ENCODE measurements at places on chromosomes 2 and 18.

GRCh38 chr18:32439802-32440201, 30.9 kb downstream of the GAREM1 start:
- DNase-seq = no peak

DNA sequence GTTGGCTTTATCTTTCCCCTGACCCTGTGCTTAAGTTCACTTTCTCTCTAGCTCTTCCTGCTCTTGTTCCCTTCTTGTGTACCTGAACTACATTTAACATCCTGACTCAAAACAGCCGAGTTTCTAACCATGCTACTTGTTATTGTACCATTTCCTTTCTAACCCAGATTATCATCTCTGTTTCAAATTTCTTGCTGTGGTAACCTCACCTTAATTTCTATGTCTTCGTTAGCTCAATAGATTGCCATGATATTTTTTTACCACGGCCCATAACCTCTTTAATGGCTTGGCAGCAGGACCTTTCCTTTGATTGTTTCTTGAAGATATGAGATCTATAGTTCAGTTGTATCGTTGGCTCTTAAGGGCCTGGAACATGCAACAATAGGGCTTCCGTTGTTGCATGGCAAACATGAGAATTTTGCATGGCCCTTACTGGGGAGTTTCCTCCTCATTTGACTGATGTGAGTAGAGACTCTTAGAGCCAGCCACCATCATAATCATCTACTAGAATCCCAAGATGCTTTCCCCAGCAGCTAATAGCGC, 11.1 kb downstream of the CFAP36 start:
- no peak for DNase-seq

DNA sequence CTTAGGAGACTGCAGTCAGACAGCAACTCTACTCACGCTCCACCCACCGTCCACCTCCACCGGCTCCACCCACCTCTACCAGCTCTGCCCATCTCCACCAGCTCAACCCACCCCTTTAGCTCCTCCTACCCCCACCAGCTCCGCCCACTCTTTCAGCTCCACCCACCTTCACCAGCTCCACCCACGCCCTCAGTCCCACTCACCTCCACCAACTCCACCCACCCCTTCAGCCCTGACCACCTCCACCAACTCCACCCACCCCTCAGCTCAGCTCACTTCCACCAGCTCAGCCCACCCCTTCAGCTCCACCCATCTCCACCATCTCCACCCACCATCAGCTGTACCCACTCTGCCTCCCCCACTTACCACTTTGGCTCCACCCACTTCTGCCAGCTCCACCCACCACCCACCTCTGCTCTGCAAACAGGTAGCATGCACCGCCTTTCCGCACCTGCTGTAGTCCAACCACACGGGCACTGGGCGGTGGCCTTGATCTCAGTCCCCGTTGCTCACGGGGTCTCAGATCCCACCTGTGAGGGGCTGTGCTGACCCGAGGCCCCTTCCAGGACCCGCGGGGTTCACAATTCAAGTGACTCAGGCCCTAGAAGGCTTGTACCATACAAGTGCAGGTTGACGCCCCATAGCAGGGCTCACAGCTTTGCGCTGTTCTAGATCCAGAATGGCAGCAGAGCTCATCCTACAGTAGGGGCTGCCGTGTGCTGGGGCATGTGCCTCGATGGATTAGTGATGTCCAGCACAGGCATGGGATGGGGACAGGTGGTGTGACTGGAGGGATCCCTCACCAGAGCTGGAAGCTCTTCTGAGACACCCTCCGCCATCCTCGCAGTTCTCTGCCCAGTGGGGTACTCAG, 77.2 kb upstream of the OTOS start:
- DNase-seq = no peak

DNA sequence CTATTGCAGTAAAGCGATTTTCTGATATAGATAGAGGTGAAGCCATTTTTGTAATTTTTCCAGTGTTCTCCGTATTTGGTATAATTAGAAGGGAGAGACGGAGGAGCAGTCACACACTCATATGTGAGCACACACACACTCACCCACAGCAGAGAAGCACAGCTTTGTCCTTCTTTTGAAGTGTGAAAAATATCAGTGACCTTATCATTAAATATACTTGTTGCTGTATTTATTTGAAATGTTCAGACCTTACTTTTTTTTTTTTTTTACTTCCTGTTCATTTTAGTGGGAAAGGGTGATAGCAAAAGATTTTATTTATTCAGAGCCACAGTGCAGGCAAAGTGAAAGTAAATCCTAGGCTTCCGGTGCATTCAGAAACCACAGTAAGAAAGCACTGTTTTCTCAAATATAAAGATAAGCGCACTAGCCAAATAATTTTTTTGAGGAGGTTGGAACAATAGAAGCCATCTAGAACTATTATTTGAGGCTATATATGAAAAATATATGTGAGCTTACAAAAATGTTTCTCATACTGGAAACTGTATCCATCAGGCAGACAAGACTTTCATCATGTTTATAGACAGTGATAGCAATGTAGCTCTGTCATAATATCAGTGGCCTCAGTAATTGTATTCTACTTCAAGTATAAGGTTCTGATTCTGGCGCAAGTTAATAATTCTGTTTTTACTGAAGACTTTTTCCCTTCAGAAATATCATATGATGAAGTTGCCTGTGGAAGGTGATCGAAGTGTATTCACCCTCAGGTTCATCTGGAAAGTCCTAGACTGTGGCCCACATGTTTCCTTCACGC, 37.2 kb downstream of the TSHZ1 start:
- no peak for DNase-seq

DNA sequence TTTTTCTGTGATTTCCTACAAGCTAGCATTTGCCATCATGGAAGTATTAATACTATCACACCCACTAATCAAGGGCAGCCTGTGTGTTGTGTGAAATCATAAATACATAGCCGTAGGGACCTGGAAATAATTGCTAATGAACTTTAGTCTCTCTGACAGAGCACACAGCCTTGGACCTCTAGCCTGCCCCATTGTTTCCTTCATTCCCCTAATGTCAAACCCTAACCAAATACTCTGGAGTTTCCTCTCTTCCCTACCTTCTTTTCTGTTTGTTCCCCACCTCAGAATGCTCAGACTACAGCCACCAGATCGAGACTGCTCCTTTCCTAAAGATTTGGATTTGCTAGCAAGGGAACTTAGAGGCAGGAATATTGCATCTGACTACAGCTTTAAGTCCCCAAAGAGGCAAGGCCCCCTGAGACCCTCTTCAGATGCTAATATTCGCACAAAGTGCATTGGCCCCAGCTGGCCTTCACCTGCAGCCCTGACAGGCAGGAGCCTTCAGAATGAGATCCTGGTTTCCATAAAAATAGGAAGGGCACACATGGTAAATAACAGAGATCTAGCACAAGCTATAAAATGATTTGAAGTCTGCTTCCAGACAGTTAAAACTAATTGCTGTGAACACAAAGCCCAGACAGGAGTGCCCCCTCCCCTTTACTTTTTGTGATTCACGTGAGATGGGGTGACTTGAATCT, 279.2 kb upstream of the DCC start:
- no peak for DNase-seq

- DNase-seq = no peak
Observed at GRCh38 chr2:190545555-190546385, 11.2 kb upstream of the NEMP2 start.

DNA sequence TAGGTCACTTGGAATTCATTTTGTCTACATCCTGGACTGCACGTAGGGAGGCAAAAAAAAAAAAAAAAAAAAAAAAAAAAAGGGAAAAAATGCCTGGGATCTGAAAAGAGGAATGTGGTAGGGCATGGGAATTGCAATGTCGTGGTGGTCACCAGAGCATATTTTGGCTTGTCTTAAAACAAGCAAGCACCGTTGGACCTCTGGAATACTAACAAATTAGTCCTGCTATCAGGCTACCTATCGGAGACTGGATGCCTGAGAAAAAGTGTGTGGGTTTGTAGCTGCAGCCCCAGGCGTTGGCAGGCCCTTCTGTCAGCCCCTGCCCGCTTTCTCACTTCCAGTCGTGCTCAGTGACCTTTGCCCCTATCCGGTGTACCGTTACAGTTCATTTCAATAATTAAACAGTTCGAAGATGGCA, 588.5 kb upstream of the ZEB2 start:
- no peak for DNase-seq

GRCh38 chr2:6939071-6939470, 21.9 kb downstream of the RNF144A start:
- no peak for DNase-seq

GRCh38 chr2:152062125-152063091, 36.4 kb downstream of the CACNB4 start:
- DNase-seq = no peak

DNA sequence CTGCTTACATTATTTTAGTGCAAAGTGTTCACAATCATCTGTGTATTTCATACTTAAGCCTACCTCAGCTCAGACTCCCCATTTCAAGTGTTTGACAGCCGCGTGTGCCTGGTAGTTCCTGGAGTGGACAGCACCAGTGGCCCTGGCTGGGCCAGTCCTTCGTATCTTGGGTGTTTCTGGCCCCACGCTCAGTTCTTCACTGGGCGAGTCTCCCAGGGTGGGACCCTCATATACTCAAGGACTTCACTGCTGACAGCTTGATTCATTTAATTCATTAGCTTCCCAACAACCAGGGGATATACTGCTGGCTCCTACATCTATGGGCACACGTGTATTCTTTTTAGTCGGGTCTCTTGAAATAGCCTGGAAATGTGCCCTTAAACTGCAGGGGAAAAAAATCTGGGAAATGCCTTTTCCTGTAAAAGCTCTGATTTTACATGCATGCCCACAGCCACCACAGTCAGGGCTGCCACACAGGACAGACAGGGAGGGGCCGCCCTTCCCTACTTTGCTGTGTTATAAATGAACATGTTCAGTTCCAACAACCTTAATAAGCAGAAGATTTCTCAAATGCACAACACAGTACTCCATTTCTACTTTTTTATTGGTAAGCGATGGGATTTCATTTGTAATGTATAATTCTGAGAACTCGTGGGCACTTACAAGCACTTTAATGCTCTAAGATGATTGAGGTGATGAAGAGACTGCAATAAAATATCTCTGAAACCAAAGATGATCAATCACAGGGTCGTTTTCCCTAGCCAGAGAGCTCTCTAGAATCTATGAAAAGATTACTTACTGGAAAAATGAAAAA, 205.5 kb upstream of the REV1 start:
- DNase-seq = no peak

GRCh38 chr2:169082995-169083394, 13.6 kb downstream of the DHRS9 start:
- DNase-seq = no peak

GRCh38 chr2:48043746-48044145, 137.4 kb upstream of the FBXO11 start:
- no peak for DNase-seq

DNA sequence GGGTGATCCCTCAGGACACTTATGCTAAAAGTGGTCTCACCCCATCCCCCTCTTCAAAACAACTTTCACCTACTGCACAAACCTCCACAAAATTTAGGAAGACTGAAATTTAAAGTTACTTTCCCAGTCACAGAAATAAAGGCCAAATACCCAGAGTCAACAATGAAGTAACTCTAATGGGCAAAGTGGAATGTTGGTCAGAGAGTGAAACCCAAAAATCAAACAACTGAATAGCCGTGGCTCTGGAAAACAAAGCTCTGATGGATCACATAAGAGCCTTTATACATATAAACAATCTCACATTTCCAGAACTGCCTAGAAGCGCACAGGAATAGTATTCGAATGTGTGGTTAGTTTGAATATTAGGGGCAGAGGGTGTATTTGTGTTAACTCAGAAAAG, 4.7 kb downstream of the ACVR1 start:
- DNase-seq = no peak

- no peak for DNase-seq
Observed at GRCh38 chr2:223669453-223670225, 67.5 kb upstream of the SCG2 start.

DNA sequence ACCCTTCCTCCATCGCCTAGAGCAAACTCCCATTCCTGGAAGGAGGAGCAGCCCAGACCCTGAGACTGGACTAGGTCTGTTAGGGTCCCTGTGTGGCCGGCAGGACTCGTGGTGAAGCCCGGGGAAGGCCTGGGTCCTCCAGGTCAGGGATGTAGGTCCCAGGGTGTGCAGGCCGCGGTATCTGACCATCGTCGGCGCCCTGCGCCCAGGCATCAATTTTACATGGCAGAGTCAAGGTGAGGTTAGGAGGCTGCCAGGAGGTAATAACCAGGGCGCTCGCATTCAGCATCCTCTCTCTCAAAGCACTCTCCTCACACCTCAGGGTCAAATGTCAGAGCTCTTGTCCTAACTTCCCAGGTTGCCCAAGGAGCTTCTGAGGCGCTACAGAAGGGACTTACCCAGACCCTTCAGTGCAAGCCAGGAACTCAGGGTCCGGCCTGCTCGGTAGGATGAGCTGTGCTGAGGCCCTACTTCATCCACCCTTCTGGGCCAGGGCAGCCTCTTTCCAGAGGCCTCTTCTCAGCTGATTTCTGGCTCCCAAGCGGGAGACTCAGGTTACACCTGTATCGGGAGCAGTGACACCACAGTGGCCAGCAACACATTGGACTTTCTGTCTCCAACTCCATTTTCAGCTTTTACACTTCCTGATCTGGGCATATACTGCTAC, 628 bp downstream of the SH2D6 start:
- no peak for DNase-seq

DNA sequence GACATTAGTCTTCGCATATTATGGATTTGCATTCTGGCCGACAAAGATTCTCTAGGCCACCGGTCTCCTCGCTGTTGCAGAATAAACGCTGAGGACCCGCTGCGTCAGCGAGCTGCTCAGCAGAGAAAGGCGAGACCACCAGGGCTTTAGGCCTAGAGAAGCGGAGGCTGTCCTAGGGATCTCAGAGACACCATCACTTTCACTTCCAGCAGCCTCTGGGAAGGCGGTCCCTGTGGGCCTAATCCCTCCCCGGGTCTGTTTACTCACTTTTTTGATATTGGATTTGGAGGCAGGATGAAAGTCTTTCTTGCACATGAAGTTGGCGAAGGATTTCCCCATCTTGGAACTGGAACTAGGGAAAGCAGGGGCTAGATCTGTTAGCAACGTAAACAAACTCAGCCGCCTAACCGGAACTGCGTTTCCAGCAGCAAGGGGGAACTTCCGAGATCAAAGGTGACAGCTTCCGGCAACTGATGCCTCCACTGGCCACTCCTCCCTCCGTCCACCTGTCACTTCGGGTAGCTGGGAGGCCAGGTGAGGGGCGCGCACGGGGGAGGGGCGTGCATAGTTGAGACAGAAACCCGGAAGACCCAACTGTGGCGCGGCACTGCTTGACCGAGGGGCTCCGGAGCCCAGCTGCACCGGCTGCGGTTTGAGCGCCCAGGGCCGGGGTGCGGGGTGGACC, at the start of gene SCRN3:
Gene SCRN3 (plus strand): TSS at position 447 of the 685 bp plus-strand sequence. CDS start 2,554 bp downstream, outside the sequence.
- DNase-seq = peak; percentile 26

All from NCI-H187 (cell line).